A172 (cell line): ENCODE measurements at places on chromosomes 3 and 15. TPM values are rescaled to one million over a fixed set of nuclear protein-coding genes. Genes with fewer than 3 reads are reported as not detected.

DNA sequence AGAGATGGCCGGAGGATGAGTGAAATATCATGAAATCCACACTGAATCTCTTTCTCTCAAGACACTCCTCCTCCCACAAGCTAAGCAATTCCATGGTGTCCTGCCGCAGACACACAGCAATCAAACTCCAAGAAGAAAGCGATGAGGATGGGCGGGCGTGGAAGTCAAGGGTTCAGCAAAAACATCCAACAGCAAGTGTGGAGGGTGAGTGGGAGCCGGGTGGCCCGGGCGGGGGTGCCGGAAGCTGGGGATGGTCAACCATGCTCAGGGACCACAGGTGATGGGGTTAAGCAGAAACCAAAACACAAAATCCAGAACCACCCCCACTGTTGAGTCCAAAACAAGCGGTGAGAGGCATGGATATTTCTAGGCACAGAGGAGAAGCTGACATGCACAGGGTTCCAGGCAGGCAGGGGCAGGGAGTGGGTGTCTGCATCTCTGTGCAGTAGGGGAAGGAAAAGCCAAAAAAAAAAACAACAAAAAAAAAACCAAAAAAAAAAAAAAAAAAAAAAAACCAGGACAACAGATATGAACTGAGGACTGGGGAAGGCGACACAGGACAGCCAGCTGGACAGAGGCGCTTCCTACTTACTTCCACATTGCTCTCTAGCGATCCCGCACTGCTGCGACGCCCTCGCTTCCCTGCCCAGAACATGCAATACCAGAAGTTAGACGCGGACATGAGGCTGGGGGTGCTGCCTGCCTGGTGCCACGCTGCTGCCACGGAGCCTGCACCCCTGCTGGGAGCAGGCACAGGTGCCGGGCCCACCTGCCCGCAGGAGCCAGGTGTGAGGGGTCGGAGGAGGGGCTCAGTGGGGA is 61.0 kb upstream of the RPL32 start:
- no peak for DNase-seq

The MAGEL2 gene
- not detected in 2 replicates for total RNA-seq

- DNase-seq: no peak
Measured at GRCh38 chr15:78684657-78685056, 43.6 kb upstream of the CHRNB4 start.

GRCh38 chr3:149003653-149004305 is 12.4 kb downstream of the GYG1 start:
- DNase-seq: no peak

The PIF1 gene
- 11.0 and 15.1 TPM in 2 replicates for total RNA-seq
